ENCODE measurements at places on chromosomes 1 and 21. TPM values are rescaled to one million over a fixed set of nuclear protein-coding genes. Genes with fewer than 3 reads are reported as not detected.

The RAP1GAP gene
- total RNA-seq, result 2.1 TPM

GRCh38 chr1:27391511-27392095 lies 819 bp upstream of the GPR3 start:
- DNase-seq, result no peak

The NTMT2 gene
- total RNA-seq, result not detected

GRCh38 chr1:211490821-211491415 lies 1.0 kb downstream of the RD3 start:
- DNase-seq, result no peak

- no peak for DNase-seq
Observed at GRCh38 chr1:62052946-62053345, 141.7 kb upstream of the L1TD1 start.

The SPRR2B gene
- not detected for total RNA-seq

- DNase-seq, result no peak
Observed at GRCh38 chr1:151533870-151534269, 6.2 kb upstream of the TUFT1 start.

DNA sequence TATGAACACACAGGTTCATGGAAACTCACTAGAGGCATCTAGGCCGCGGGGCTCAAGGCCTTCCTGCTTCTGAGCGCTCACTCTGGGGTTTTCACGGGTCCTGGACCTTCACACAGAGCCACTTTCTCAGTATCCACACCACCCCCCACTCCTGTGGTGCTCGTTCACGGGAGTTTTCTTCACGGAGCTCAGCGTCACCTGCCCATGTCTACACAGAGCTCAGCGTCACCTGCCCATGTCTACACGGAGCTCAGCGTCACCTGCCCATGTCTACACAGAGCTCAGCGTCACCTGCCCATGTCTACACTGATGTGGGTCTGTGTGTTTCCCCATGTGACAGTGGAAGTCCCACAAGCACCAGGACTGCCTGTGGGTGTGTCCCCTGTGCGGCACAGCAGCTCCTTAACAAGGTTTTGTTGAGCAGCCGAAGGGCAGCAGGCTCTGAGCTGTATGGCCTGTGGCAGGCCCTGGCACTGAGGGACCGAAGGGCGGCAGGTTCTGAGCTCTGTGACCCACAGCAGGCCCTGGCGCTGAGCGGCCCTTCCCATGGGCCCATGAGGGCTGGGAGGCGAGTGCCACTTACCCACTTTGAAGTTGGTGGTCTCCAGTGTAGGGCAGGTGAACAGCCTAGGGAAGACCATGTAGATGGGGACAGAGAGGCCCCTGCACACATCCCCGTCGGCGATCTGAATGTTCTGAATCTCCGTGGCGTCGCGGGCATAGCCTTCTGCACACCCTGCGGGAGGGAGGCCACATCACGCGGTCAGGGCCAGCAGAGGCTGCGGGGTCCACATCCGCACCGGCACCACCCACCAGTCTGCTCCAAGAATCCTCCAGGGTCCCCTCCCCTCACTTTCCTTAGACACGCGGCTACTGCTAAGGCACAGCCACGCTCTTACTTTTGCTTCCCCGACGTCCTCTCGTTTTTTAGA lies 39.8 kb downstream of the VPS26C start:
- no peak for DNase-seq

GRCh38 chr1:3352299-3352951 lies 102.0 kb upstream of the ARHGEF16 start:
- no peak for DNase-seq

DNA sequence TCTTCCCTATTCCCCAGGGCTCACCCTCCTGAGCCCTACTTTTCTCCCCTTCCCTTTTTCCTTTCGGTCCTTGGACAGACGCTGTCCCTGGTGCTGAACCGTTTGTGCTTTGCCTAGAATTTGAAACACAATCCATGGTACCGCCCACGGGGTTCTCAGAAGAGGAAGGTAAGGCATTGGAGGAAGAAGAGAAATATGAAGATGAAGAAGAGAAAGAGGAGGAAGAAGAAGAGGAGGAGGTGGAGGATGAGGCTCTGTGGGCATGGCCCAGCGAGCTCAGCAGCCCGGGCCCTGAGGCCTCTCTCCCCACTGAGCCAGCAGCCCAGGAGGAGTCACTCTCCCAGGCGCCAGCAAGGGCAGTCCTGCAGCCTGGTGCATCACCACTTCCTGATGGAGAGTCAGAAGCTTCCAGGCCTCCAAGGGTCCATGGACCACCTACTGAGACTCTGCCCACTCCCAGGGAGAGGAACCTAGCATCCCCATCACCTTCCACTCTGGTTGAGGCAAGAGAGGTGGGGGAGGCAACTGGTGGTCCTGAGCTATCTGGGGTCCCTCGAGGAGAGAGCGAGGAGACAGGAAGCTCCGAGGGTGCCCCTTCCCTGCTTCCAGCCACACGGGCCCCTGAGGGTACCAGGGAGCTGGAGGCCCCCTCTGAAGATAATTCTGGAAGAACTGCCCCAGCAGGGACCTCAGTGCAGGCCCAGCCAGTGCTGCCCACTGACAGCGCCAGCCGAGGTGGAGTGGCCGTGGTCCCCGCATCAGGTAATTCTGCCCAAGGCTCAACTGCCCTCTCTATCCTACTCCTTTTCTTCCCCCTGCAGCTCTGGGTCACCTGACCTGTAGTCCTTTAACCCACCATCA lies 10.4 kb downstream of the BCAN start:
- DNase-seq, result no peak

GRCh38 chr1:64891448-64891825 lies 74.9 kb downstream of the JAK1 start:
- no peak for DNase-seq

GRCh38 chr1:50418600-50419109 lies 4.6 kb downstream of the DMRTA2 start:
- DNase-seq, result peak; percentile 10

DNA sequence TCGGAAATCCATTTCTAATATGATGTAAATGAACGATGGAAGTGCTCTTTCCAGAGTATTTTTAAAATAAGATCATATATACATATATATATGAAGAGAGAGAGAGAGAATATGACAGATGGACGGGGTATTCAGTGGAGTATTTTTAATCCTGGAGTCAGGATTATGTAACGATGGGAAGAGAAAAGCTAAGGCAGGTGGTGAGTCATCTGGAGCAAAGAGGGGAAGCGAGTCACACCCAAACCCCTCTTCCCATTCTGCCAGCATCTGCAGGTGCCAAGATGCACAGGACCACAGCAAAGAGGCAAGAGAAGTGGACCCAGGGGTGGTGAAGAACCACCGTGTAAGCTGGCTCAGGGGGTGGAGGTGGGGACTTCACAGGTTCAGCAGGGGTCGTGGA lies 102.7 kb upstream of the GRIK3 start:
- no peak for DNase-seq

DNA sequence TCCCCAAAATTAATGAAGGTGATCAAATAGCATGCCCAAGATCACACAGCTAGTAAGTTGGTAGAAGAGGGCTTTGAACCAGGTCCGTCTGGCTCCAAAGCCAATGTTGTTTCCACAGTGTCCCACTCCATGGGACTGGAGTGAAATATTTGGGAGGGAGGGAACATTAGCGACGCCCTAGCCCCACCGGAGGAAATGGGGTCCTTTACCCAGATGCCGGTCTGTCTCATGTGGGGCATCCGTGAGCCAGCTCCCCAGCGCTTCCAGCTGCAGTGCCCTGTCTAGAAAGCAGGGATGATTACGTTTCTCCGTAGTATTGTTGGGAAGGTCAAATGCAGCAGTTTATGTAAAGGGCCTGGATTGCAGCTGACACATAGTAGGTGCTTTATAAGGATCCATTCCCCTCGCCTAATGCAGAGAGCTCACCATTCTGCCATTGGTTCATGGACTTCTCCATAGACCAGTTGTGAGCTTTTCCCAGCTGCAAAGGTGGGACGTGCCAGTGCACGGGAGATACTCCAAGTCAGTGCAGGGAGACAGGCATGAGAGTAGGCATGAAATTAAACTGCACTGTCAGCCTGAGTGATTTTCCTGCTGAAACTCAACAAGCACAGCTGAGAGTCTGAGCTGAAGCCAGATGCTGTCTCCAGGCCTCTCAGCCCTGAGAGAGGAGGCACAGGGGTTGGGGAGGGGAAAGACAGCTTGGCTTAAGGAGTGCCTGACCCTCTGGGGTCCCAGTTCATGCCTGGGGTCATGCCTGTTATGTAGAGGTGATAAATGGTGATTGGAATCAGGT lies 24.7 kb downstream of the QSOX1 start:
- no peak for DNase-seq

The MYCL gene
- 0.72 TPM for total RNA-seq

GRCh38 chr1:247054992-247055415 lies 23.6 kb downstream of the ZNF670 start:
- DNase-seq, result no peak

DNA sequence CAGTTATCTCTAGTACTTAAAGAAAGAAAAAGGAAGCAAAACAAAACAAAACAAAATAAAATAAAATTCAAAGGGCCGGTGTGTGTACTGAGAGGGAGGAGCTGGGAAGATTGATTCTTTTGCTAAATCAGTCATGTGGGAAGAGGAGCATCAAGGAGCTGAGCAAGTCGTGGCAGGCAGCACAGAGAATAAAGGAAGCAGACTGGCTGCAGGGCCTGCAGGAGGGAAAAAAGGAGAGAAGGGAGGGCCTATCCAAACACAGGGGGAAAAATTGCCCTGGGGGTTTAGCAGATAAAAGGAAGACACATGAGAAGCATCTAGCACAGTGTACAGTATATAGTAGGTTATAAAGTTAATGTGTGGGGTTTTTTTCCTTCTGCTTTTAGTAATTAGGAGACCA lies 27.6 kb downstream of the AGO4 start:
- no peak for DNase-seq

The CD1B gene
- total RNA-seq, result not detected

GRCh38 chr21:30964283-30964682 lies 74.0 kb downstream of the KRTAP19-8 start:
- DNase-seq, result no peak

GRCh38 chr1:3194760-3195479 lies 125.9 kb downstream of the PRDM16 start:
- DNase-seq, result no peak

DNA sequence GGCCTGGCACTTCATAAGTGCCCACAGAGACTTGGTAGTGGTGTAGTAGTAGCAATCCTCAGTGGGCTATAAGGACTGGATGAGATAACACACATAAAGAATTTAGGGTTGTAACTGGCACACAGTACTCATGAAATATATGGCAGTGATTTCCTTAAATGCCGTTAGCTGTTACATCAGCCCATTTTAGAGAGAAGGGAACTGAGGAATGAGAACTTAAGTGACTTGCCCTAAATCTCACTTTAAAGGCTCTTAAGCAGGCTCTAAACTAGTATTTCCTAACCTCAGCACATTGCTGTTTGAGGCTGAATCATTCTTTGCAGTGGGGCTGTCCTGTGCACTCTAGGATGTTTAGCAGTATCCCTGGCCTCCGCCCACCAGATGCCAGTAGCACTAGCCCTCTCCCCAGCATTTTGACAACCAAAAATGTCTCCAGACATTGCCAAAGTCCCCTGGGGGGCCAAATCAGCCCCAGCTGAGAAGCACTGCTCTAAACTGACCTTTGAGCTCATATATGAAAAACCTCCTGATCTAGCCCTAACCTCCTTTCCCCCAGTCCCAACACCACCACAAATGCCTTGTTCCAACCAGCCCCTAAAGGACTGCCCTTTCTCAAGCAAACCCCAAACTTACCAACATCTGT lies 11.6 kb downstream of the CAMK2N1 start:
- no peak for DNase-seq
